ENCODE measurements at places on chromosomes 7 and 10.

GRCh38 chr7:41732843-41733306 lies 30.0 kb upstream of the INHBA start:
- DNase-seq, result no peak

GRCh38 chr7:142813226-142813625 lies 41.6 kb upstream of the EPHB6 start:
- no peak for DNase-seq

GRCh38 chr7:44463169-44463808 lies 27.2 kb downstream of the NUDCD3 start:
- DNase-seq, result no peak

DNA sequence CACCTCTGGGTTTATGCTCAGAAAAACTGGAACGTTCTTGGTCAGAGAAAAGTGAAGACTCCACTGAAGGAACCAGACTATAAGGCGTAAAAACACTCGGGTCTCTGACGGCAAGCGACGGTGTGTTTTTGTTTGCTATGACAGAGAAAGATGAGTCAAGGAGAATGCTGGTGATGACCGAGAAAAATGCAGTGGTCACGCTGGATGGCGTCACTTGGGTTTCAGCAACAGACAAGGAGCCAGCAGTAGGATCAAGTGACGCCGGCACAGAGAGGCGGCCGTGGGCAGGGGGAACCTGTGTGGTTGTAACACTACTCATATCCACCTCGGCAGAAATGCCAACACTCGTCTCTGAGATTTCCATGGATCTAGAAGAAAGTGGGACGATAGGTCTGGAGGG lies 63.4 kb downstream of the KIAA1549 start:
- DNase-seq, result no peak

DNA sequence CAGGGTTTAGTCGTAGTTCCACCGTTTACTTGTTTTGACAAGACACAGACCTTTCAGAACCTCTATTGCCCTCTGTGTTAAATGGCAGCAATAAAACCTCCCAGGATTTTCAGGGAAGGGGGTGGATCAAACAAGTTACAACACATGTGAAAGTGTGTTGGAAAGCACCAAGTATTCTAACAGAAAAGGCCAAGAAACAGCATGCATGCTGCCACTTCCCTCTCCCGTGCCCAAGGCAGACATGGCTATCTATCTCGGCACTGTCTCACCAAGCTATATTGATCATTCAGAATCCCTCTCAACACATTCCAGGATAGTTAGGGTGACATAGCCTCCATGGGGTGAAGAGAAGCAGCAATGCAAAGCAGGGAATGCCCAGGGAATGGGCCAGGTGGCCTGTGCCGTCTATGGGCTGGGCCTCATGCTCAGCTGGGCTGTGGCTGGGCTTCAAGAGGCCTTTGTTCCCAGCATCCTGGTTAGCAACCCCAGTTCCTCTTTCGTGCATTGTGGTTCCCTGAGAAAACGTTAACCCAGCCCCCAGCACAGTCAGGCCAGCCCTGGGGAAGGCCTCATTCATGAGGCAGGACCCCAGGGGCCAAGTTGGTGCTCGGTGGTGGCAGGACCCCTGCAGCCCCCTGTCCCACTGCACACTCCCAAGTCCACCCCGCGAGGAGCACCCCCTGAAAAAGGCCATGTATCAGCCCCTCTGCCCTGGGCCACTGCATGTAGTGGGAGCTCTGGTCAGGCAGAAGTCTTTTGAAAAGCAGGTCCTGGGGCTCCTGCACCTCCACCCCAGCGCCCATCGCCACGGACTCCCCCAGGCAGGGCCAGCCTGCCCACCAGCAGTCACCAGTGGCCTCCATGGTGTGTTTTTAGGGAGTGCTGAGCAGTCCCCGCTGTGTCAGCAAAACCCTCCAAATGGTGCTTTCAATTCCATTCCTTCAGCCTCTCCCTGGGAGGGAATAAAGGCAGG lies 25.5 kb downstream of the VSIR start:
- no peak for DNase-seq

DNA sequence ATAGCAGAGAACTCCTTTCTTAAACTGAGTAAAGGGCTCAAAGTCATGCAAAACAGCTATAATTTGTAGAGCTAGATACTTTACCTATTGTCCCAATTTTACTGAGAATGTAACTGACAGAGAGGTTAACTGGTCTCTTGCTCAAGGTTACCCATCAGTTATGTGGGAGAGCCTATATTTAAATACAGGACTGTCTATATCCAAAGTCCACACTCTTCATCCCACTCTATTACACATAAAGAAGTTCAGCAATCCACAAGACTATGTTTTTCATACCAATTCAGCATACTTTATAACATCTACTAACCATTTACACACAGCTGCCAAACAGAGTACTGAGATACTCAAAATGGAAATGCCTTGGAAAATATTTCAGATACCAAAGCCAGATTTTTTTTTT lies 100.2 kb downstream of the MICU1 start:
- DNase-seq, result no peak

GRCh38 chr10:118203461-118203860 lies 138.7 kb downstream of the FAM204A start:
- DNase-seq, result no peak

DNA sequence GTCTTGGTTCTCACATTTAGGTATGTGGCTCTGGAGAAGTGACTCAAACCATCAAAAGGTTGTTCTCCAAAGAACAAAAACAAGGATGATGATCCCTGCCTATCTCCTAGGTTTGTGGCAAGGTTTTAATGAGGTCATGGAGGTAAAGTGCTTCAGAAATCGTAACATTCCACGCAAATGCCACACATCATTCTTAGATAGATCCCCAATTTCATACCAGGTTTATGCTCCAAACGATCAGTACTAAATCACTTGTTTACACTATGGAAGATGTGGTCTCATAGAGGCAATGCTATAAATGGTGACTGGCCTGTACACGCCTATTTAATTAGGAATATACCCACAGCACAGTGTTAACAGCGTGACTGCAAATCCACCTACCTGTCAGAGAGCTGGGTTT lies 66.6 kb downstream of the MINDY3 start:
- DNase-seq, result no peak

DNA sequence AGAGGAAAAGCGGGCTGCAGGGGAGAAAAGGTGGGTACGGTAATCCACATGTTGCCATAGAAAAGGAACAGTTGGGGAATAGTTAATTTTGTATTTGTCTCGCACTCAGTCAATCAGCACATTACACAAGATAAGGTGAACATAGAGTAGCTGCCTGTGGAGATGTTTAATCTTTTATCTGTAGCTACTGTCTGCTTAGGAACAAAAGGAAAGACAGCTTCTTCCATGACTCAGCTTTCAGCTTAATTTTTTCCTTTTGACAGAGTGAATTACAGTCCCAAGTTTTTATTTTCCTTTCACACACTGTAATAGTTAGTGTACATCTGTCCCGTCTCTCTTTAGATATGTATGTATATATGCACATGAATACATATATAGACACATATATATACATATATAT lies 39.3 kb upstream of the PODXL start:
- no peak for DNase-seq

DNA sequence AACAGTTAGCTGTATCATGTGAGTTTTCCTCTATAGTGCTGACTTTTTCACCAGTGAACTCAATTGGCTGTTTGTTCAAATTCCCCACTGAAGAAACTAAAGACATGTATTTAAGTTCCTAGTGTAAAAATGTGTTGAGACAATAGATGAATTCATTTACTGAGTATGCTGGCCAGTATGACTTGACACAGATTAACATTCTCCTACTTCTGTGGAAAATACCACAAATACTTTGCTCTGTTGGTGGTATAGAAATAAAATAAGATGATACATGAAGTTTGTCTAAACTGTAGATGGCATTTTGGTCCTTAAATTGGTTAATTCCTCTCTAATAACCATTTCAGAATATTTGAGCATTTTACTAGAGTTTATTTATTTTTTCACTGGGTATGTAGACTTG lies 227.7 kb upstream of the TEX47 start:
- DNase-seq, result no peak

DNA sequence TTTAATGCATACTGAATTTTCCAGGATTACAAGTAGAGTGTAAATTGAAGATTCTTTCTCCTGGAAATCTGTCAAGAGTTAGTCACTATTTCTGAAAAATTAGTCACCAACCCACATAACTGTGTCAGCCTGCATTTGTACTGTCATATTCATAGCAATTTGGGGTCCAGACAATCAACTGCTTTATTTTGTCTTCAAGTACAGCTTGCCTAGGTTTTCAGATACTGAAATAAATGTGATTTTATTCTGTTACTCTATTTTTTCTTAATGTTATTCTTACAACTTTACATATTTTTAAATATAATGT lies 55.1 kb downstream of the CUBN start:
- DNase-seq, result no peak

DNA sequence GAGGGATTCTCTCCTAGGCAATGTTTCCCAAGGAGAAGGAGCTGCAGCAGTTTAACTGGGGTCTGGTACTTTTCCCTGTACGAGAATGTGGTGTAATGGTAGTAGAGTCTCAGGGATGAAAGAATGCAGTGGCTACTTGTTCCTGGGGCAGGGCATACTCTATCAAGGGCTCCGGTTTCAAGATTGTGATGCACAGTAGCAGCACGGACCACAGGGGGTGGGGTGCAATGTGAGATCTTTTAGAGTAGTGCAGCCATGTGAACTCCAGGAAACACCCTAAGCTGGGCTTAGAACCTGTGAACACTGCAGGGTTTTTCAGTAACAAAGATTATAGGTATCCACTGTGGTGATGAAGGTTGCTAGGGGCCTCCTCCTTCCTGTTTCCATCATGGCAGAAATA lies 903.9 kb downstream of the NRG3 start:
- DNase-seq, result no peak

- no peak for DNase-seq
These were observed 13.2 kb upstream of the ITPRID1 start for GRCh38 chr7:31500656-31501055.

DNA sequence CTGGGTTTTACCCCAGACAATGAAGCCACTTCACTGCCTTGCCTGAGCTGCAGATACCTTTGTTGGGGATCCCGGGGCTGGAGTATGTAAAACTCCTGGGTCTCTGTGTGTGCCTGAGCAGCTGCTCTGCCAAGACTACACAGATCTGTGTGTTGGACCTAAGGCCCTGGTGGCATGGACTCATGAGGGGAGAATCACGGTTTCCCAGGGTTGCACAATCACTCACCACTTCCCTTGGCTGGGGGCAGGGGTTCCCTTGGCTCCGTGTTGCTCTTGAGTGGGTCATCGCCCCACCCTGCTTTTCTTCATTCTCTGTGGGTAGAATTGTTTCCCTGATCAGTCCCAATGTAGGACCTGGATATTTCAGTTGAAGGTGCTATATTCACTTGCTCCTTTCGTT lies 13.9 kb upstream of the TBATA start:
- no peak for DNase-seq

DNA sequence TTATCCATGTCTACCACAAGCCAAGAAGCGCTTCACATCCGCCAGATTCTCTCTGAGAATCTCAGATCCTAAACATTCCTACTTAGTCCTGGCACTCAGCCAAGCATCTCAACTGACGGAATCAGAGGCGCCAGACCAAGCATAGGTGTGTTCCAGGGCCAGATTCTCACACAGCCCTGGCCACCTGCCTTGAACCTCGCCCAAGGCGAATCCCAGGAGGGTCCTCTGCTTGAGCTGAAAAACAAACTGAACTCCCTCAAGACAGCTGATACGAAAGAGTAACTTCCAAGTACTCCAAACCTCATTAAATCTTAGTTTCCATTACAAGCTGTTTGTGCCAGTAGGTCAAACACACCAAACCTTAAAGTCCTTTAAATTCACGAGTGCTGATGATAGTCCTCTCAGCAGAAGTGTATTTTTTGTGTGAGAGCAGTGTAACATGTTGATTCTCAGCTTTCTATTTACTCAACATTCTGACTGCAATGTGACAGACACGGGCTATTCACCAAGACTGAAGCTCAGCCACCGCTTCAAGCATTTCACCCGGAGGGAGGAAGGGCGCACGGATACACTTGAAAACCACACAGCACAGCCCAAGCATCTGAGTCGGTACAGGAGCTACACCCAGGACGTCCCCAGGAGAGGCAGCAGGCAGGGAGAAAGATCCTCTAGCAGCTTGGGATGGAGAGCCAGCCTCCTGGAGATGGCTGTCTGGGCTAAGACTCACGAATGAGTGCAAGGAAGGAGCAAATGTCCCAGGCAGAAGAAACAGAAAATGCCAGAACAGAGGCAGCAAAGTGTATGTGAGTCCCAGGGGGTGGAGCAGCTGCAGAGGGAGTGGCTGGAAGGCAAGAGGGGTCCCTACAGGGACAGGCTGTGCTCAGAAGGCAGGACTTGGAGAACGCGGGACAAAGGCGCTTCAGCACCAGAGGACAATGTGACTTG lies 6.0 kb downstream of the PARD3 start:
- no peak for DNase-seq

DNA sequence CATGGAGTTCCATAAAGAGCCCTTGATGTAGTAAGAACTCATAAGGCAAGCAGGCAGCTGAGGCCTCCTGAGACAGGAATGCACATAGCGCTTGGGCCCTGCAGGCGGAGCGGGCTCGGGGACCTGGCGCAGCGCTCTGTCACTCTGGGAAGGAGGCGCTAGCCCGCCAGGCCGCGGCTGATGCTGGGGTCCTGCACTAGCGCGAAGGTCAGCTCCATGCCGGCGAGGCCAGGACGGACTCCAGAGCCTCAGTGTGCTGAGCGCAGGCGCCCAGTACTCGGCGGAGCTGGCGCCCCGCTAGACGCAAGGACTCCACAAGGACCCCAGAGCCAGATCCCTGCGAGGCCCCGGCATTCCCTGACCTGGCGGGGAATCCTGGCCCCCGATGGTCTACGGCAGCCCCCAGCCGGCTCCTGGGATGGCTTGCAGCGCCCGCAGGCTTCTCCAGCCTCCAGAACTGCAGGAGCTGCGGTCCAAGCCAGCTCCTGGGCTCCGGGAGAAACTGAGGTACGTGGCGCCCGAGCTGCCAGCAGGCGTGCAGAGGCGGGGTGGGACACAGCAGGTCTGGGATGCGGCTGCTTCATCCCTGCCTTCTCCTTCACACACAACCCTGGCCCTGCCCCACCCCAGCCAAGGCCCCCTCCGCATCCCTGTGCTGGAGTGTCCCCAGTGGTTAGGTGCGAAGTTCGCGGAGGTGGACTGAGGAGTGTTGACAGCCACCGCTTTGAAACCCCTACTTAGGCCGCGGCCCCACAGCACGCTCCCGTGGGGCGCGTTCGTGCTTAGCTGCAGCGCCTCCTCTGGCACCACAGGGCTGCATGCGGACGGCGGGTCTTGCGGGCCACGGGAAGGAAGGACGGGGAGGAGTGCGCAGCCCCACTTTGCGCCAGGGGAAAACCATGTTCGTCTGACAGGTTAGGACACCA lies 761.5 kb upstream of the POM121L12 start:
- DNase-seq, result no peak

- no peak for DNase-seq
These were observed 196.1 kb upstream of the PRSS1 start for GRCh38 chr7:142553216-142553615.

GRCh38 chr10:8074881-8075280 lies 20.4 kb downstream of the GATA3 start:
- DNase-seq, result no peak
